ENCODE measurements at places on chromosomes 5 and 9.

DNA sequence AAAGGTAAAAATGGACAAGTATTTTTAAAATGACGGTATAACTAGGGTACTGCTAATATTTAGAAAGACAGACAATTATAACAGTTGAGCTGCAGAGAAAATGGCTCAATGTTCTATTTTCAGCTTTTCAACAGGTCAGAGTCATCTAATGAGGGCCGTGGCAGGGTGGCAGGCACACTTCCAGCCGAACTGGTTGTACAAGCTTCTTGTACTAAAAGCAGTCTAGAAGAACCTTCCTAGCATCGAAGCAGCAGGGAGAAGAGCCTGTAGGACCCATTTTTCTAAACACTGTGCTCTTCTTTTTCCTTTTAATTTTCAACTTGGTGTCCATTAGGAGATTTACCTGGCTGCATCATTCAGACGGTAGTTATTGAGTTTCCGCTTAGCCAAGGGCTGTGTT is 85.6 kb downstream of the SLC28A3 start:
- no peak for DNase-seq

DNA sequence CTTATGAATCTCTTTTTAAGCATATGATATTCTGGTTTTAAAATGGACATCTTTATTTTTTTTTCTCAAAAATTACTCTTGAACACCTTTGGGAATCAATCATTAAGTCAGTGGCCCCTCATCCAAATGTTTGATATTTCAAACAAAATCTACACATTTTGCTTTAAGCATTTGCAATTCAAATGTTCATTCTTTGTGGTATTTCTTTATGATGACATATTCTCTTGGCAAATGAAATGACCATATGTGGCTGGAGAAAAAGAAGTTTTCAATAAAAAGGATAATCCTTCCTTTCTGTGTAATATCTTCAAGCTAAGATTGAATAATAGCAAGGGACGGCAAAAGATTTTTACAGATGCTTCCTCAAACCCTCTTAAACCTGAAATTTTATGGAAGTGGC is 420.8 kb downstream of the MTRR start:
- DNase-seq, result no peak

- DNase-seq, result no peak
Measured at GRCh38 chr5:55699041-55699688, 13.0 kb downstream of the SLC38A9 start.

DNA sequence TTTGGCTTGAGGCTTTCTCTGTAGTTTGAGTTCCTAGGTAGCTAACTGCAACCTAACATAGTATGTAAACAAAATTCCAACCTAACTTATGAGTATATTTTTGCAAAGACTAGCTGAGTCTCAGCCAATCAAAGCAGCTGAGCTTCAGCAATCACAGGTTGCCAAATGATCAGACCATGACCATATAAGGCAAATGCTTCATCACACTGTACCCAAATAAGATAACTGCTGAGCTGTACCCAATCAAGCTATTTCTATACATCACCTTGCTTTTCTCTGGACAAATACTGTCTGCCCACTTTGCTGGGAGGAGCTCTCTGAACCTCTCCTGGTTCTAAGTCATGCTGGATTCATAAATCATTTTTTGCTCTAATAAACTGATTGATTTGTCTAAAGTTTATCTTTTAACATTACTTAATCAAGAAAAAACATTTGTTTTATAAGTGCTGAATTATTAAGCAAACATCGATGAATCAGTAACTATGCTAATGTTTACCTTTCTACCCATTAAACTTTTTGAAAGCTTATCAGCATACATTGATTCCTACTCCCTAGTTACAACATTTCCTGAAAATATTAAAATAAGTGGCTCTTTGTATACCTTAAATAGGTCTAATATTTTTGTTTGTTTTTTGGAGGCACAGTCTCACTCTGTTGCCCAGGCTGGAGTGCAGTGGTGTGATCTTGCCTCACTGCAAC is 129.7 kb upstream of the PCA3 start:
- DNase-seq, result no peak

DNA sequence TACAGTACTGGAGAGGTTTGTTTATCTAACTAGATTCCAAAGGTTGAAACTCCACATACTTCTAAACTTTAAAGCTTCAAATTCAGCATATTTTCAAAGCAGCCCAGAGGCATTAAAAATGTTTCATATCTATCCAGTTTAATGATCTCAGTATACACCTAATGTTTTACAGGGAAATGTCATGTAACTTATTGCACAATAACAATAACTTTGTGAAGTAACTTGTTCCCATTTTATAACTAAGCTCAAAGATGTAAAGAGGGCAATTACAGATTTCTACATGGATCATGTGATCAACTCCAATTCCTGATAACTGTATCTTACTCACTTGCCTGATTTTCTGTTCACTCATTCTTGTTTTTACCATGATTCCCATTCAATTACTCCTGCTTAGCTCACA is 610.0 kb downstream of the TAF11L14 start:
- no peak for DNase-seq

GRCh38 chr9:131419026-131419614 is 25.2 kb downstream of the PRRC2B start:
- DNase-seq, result peak; percentile 50

DNA sequence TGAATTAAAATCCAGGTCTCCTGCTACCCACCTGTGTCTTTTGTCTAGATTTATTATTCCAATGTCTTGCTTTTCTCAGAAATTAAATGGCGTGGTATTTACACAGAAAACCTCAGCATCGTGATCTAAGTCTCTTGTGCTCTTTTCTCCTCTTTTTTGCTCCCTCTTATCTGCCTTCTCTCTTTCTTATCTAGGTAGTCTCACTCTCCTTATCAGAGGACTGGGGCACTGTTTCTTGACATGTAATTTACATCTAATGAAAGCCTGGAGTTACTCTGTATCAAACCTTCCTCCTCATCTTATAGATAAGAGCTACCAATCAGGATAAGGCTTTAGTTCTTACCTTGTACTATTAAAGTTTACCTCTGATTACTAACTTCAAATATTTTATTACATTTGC is 933.8 kb downstream of the TLE1 start:
- DNase-seq, result no peak

GRCh38 chr9:135830496-135830895 is 76.8 kb downstream of the CAMSAP1 start:
- no peak for DNase-seq

- DNase-seq, result no peak
Measured at GRCh38 chr5:151140686-151141459, 16.7 kb downstream of the ANXA6 start.

- no peak for DNase-seq
Measured at GRCh38 chr5:86532429-86532828, 85.3 kb upstream of the COX7C start.

GRCh38 chr5:61618577-61618976 is 286.5 kb downstream of the ZSWIM6 start:
- no peak for DNase-seq

DNA sequence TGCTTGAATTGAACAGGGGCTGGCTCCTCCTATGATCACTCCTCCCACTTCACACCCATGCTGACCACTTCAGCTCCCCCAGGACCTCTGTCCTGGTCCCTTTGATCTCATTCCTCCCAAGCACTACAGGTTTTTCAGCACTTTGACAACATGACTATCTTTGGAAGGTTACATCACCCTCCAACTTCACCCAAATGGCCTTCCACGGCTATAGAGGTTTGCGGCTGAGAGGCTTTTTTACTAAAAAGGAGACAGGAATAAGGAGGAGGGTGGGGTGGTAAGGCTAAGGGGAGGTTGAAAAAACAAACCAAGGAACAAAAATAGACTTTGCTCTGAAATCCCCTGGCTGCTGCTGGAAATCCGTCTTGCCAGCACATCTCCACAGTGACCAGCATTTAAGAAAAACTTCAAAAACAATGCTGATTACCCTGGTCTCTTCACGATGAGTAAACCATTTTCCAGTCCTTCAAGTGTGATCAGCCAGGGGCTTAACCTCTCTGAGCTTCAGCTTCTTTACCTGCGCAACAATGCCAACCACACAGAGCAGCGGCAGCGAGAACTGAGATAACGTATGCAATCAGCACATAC is 102.7 kb downstream of the DPYSL3 start:
- no peak for DNase-seq

DNA sequence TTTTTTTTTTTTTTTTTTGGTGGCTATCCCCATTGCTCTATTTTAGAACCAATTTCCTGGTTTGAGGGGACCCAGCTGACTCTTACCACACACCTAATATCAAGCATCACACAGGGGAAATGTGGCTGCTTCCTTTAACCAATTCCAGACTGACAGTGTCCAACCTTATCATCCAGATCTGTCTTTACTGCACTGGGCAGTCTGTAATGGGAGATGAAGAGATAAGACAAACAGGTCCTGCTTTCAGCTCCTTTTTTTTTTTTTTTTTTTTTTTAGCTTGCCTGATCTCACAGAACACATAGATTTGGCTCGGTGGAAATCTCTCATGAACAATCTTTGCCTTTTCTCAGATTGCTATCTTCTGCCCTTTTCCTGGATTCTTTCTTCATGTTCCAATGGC is 198.8 kb upstream of the TYRP1 start:
- no peak for DNase-seq

DNA sequence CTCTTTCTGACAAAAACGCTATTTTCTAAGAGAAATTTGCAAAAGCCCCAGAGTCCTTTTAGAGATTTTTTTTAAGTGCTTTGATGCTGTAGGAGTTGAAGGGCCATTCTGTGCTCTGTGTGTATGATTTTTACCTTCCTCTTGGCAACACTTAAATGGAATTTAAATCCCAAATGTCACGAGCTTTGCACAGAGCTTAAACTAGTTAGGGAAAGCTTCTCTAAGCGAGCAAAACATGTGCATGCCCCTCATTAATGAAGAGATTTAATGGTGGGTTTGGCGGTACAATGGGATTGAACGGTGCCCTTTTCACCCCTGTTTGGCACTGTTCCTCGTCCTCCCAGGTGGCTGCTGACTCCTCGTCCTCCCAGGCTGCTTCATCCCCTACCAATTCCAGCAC is 220.7 kb downstream of the DRD1 start:
- no peak for DNase-seq

GRCh38 chr5:76393035-76393680 is 9.9 kb upstream of the IQGAP2 start:
- no peak for DNase-seq

GRCh38 chr5:176780176-176781053 is 29.9 kb upstream of the UNC5A start:
- no peak for DNase-seq

DNA sequence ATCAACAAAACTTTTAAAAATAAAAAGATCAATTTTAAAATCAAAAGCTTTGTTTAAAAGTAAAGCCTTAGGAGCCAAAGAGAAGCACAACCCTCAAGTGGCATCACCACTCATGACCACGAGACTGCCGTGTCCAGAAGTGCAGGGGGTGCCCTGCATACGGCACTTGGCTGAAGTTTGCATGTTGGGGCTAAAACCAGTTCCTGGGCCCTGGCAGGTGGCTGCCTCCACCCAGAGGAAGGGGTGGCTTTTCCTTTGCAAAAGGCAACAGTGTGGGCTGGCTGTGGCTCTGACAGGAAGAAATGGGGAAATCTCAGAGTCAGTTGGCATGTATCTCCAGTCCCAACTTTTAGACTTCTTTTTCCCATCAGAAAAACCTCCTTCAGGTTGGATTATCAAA is 15.3 kb downstream of the TRMO start:
- DNase-seq, result no peak

DNA sequence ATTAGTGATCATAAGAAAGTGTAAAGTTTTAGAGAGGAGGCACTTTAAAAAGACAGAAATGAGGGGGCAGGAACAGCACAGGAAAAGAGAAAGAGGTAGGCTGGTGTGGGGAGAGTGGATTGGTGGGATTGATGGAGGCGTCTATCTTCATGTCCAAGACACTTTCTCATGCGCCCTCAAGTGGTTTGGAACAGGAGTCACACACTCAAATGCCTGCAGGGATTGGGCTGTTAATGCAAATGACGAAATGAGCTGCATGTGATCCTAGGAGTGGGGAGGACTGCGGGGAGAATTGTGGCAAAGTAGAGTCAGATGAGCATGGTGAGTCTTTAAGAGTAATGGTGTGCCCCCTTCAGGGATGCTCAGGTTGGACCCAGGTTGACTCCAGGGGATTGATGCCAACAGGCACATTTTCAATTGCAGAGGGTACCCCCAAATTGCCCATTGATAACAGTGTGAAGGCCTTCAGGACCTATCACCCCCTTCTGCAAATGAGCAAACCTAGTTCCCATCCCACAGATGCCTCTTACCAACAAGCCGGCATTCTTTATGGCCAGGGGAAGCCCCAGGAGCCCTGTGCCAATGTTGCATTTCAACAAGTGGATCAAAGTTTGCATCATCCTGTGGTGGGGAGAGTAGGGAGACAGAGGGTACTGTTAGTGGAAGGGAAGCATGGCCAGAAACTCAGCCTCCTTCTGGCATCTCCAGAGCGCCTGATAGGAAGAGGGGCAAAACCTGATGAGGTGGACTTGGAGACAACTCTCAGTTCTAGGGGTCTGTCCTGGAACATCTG is 5.3 kb downstream of the SLC36A3 start:
- DNase-seq, result peak; percentile 83

GRCh38 chr9:128669786-128670185 is 13.1 kb upstream of the DYNC2I2 start:
- DNase-seq, result no peak

- DNase-seq, result no peak
Measured at GRCh38 chr9:16306586-16306985, 563.9 kb downstream of the BNC2 start.

DNA sequence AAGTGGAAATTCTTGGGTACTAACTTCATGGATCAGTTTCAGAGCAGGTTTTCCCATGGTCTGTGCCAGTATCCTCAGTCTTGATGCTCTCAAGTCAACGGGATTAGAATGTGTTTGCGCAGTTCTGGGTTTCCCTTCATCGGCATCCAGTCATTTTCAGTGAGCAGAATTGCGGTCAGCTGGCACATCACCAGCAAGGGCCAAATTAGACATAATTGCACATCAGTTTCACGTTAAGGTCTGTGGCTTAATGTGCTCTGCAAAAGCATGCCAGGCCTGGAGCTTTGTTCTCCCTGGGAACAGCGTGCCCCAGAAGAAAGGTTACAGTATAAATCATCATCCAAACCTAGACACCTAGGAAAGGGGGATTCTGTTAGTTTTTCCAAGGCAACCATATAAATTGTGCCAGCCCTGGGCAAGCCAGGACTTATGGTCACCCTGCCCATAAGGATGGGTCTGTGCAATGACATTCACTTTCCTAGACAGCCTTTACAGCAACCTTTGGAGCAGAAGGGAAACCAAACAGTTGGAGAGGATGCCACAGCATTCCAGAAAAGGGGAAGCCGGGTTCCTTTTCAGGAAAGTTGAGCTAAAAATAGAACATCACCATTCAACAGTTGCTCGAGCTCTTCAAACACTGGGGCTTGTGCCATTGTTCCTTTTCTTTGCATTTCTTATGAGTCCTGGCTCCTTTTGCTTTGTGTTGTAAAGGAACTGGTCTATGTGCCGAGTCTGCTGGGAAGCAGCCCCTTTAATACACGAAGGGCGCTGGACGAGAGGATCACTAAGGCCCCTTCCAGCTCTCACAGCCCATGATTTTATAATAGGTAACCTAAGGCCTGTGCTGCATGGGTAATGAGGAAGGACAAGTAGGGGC is 23.1 kb downstream of the IQGAP2 start:
- DNase-seq, result no peak

GRCh38 chr5:1952444-1953099 is 69.8 kb upstream of the IRX4 start:
- DNase-seq, result no peak

- no peak for DNase-seq
Measured at GRCh38 chr9:84270847-84271530, 69.6 kb downstream of the SLC28A3 start.

- DNase-seq, result no peak
Measured at GRCh38 chr9:121954477-121955140, 138.5 kb downstream of the TTLL11 start.

- peak; percentile 68 for DNase-seq
Measured at GRCh38 chr5:5497152-5497788, 74.8 kb downstream of the ICE1 start.
